ENCODE measurements at places on chromosomes 6 and 20.

- no peak for DNase-seq
Measured at GRCh38 chr6:158771399-158772152, 47.6 kb downstream of the EZR start.

- no peak for DNase-seq
Measured at GRCh38 chr20:33733654-33734576, 2.1 kb downstream of the ZNF341 start.

GRCh38 chr6:147204060-147204785, at the start of gene STXBP5:
STXBP5 (plus strand) TSS chr6:147204417; CDS start chr6:147204533, 116 bp downstream.
- peak; percentile 31 for DNase-seq

GRCh38 chr6:116217069-116217468, 36.8 kb downstream of the TSPYL4 start:
- no peak for DNase-seq

- DNase-seq = no peak
Measured at GRCh38 chr6:129516005-129516404, 194.0 kb downstream of the ARHGAP18 start.

- no peak for DNase-seq
Measured at GRCh38 chr6:44837741-44838140, 450.2 kb downstream of the CDC5L start.

GRCh38 chr6:122736616-122737015, 42.9 kb upstream of the FABP7 start:
- DNase-seq = no peak

- no peak for DNase-seq
Measured at GRCh38 chr20:57215826-57216471, 50.5 kb downstream of the BMP7 start.

- peak; percentile 91 for DNase-seq
Measured at GRCh38 chr20:33731693-33732165, at the start of gene ZNF341. ZNF341 (plus strand) TSS chr20:33731996; CDS start chr20:33732022, 26 bp downstream.

DNA sequence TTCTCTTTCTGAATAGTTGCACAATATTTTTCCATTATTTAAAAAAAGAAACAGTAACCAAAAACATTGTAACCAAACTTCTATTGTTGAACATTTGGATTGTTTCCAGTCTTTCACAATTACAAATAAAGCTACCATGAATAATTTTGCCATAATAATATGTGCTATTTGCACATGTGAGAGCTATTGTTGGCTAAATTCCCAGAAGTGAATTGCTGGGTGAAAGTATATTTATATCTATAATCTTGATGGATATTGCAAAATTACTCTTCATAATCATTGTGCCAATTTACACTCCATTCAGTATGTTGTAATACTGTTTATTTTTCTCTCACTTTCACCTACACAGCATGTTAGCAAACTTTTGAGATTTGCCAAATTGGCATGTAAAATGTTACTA, 36.6 kb upstream of the SLC22A16 start:
- DNase-seq = no peak

- DNase-seq = no peak
Measured at GRCh38 chr6:43796903-43797890, 27.2 kb downstream of the VEGFA start.

- DNase-seq = no peak
Measured at GRCh38 chr20:42756991-42757390, 432.7 kb downstream of the PTPRT start.
